ENCODE measurements at places on chromosomes 7 and 10.

GRCh38 chr7:116691664-116692063 is 19.7 kb downstream of the MET start:
- DNase-seq, result no peak

DNA sequence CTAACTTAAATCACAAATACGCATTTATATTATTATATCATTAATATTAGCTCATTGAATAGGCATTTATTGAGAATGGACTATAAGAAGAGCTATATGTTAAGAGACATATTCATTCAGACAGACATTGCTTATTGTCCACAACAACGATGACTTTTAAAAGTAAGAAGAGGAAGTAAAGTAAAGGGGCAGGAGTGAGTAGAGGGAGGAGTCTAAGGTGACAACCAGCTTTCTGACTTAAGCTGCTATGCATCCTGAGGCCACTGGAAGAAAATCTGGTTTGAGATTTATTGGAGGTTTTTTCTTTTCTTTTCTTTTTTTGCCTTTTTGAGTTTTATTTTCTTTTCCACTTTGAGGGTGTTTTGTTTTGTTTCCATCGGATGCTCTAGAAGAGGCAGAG is 723.5 kb downstream of the GRM8 start:
- no peak for DNase-seq

DNA sequence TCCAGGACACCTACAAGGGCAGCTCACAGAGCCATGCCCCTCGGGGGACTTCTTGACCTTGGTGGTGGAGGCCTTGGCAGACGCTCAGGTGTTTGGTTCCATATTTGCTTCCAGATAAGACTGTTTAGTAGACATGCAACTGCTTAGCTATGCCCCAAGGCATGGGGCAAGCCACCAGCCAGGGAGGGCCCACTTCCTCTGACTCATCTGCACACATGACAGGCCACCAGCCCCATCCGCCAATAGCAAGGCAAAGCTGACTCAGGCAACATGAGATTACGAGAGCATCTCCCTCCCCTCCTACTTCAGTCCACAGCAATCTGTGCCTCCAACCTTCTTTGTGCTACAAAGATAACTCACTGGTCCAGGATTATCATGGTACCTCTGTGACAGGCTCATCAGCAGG is 54.9 kb downstream of the KCNMA1 start:
- no peak for DNase-seq

GRCh38 chr7:152975076-152975475 is 215.5 kb downstream of the ACTR3B start:
- DNase-seq, result no peak

DNA sequence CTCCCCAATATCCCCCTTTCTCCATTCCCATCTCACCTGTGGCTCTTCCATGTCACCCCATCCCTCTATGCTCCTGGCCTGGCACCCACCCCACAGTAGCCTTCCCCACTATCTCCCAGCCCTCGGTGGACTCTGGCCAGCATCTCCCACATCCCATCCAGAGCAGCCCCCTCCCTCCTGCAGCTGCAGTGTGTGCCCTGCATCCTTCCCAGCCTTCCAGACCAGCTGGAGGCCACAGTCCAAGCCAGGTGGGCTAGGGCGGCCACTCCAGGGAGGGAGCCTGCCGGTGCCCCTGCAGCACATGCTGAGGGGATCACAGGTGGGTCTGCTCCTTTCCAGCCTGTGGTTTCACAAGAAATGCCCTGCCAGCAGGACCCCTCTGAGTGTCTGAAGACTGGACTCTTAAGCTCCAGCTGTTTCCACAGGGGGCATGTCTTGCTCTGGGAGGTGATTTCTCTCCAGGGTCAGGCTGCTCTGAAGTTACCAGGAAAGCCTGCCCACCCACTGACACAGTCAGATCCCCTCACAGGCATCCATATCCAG is 90.9 kb upstream of the PPIF start:
- no peak for DNase-seq

DNA sequence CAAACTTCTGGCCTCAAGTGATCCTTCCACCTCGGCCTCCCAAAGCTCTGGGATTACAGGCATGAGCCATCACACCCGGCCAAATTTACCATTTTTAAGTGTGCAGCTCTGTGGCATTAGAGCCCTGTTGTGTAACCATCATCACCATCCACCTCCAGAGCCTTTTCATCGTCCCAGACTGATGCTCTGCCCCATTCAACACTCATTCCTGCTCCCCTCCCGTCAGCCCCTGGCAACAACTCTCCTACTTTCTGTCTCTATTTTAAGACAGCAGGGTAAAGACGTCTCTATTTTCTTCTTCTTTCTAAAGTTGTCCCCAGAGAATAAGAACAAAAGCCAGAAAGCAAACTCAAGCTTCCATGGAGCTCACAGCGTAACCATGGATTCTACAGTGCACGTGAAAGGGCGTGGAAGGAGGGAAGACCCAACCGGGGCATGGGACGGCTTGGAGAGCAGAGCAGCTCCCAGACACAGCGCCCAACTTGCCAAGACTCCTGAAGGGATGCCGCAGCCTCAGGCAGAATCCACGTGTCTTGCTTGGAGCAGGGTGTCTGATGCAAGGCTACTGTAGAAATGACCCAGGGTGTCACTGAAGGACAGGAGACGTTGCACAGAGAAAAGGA is 42.7 kb upstream of the PITRM1 start:
- DNase-seq, result no peak

GRCh38 chr10:64130152-64130551 is 609.0 kb downstream of the REEP3 start:
- DNase-seq, result no peak

Measured in effector memory CD4-positive, alpha-beta T cell (primary cell).